NCI-H1048 (cell line): ENCODE measurements at places on chromosomes 5 and 9.

DNA sequence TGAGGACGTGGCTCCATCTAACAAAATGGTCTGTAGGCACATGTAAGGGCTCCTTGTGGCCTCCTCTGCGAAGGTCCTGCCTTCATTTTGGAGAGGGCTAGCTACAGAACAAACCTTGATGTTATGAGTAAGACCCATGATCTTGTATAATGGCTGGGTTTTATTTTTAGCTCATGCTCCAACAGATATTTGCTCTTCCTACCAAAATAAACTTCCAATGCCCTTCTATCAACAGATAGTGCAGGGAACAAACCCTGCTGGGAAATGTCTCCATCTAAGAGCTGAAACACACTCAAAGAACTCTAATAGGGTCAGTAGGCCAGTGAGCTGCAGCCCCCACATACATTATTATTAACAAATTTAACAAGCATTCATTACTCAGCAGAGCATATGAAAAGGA is 189.5 kb downstream of the LURAP1L start:
- no peak for DNase-seq

DNA sequence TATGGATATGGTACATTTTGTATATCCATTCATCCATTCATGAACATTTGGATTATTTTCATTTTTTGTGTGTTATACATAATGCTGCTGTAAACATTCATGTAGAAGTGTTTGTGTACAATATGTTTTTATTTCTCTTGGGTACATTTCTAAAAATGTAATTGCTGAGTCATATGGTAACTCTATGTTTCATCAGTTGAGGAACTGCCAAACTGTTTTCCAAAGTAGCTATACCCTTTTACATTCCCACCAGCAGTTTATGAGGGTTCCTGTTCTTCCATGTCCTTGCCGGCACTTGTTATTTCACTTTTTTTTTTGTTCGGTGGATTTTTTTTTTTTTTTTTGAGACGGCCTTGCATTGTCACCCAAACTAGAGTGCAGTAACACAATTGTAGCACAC is 54.0 kb upstream of the MCCC2 start:
- no peak for DNase-seq

GRCh38 chr9:20358207-20358606 is 264.1 kb downstream of the MLLT3 start:
- DNase-seq, result no peak

DNA sequence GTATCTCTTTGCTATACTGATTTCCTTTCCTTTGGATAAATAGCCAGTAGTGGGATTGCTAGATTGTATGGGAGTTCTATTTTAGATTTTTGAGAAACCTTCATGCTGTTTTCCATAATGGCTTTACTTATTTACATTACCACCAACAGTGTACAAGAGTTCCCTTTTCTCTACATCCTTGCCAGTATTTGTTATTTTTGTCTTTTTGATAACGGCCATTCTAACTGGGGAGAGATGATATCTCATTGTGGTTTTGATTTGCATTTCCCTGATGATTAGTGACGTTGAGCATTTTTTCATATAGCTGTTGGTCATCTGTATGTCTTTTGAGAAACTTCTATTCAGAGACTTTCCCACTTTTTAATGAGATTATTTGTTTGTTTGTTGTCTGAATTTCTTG is 25.8 kb downstream of the NADK2 start:
- no peak for DNase-seq

DNA sequence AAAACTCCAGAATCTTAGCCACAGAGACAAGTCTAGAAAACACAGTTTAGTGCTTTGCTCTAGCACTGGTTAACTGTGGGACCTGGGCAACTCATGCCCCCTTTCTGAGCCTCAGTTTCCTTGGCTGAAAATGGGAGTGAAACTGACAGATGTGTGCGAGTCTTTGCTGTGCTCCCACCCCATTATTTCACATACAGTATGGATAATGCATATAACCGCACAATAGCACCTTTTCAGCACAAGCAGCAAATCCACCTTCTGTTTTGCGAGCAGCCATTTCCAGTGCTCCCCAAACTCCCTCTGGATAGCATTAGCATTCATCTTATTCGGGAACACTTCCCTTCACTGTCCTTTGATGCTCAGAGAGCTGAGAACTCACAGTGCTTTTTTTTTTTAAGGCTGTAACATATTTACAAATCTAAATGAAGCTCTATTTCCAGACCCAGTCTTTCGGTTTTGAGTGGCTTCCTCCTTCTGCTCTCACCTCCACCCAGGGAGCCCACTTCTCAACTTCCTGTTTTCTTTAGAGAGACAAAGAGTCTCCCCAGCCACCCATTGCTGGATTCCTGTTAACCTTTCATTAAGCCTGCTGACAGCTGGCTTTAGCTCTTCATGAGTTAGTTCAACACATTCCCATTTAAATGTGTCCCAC is 49.2 kb downstream of the TIMD4 start:
- DNase-seq, result no peak
